ENCODE measurements at places on chromosomes 12 and 14.

DNA sequence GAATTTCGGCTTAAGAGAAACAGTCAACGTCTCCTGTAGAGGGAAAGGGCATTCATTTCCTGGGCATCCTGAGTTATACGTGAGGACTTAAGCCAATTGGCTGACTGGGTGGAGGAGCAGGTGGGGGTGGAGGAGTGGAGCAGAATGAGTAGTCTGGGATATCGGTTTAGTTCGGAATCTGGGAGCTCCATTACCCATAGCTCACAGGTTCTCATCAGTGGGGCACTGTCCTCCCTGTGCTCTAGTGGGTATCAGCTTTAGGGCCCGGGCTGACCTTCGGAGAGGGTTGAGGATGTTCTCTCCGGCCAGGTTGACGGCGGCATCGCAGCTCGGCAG lies 704 bp downstream of the SDR39U1 start:
- no peak for DNase-seq

- DNase-seq: no peak
These were observed 28.7 kb downstream of the HSP90AA1 start for GRCh38 chr14:102058146-102058545.

GRCh38 chr12:52417740-52418139 lies 11.6 kb upstream of the KRT82 start:
- DNase-seq: peak; percentile 86

GRCh38 chr12:76919383-76920171 lies 40.8 kb upstream of the CSRP2 start:
- DNase-seq: no peak

- no peak for DNase-seq
These were observed 25.4 kb downstream of the PPP4R3A start for GRCh38 chr14:91484744-91485143.

Data from NCI-H1436 (cell line).